ENCODE measurements at places on chromosomes 6 and 20.
A peak's percentile ranks its signal among the peaks of the same experiment; 100 is the strongest.

- DNase-seq = no peak
These were observed 38.2 kb downstream of the ELMO2 start for GRCh38 chr20:46367967-46368901.

GRCh38 chr6:125940247-125941041 lies 16.1 kb upstream of the HINT3 start:
- no peak for DNase-seq

DNA sequence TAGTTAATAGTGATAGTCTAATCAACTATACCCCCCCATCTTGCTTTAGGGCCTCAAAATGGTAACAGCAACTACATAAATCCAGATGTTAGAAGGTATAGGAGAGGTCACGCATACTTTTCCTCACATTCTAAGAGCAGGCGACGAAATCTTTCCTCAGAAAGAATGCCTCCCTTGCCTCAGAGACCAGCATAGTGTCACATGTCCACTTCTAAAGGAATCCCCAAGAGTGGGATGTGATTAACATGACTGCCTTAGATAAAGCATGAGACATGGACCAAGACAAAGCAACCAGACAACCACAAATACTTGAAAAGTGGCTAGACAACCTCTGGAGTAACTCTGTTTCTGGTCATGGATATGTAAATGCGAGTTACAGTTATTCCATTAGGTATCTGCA lies 710.7 kb downstream of the EYS start:
- DNase-seq = no peak

DNA sequence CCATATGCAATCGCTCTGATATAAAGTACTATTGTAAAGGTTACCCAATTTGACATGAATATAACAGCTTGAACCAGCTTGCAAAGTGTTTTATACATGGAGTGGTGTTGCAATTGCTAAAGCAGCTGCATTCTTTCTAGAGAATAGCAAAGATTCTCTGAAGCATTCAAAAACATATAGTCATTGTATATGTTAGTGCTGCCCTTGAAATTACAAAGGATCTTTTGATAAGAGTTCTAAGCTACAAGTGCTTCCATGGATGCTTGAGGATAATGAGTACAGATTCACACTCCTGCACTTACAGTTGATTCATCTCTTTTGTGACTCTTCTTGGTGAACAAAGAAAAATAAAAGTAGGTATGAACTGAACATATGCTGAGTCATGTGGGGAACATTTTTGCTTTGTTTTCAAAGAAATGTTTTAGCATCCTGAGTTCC lies 175.7 kb downstream of the ALDH8A1 start:
- DNase-seq = no peak

- DNase-seq = no peak
These were observed 188.3 kb upstream of the AGPAT4 start for GRCh38 chr6:161462148-161462547.

DNA sequence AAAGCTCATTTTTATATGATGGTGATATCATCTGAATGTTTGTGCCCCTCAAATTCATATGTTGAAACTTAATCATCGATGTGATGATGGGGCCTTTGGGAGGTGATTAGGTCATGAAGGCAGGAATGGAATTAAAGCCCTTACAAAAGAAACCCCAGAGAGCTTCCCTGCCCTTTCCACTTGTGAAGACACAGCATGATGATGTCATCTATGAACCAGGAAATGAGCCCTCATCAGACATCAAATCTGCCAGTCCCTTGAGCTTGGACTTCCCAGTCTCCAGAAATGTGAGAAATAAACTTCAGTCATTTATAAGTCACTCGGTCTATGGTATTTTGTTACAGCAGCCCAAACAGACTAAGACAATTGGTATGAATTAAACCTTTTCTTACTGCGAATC lies 153.1 kb downstream of the MYB start:
- DNase-seq = no peak

GRCh38 chr6:105038259-105038658 lies 81.4 kb downstream of the LIN28B start:
- no peak for DNase-seq

- DNase-seq = no peak
These were observed 45.7 kb upstream of the RNF24 start for GRCh38 chr20:4060856-4061695.

- no peak for DNase-seq
These were observed 51.1 kb upstream of the HBS1L start for GRCh38 chr6:135105710-135106109.

GRCh38 chr20:37986873-37987601 lies 46.2 kb downstream of the TTI1 start:
- DNase-seq = peak; percentile 18

GRCh38 chr6:24431045-24431451 lies 28.3 kb downstream of the MRS2 start:
- no peak for DNase-seq

- DNase-seq = no peak
These were observed 13.8 kb upstream of the POPDC3 start for GRCh38 chr6:105193647-105194046.

DNA sequence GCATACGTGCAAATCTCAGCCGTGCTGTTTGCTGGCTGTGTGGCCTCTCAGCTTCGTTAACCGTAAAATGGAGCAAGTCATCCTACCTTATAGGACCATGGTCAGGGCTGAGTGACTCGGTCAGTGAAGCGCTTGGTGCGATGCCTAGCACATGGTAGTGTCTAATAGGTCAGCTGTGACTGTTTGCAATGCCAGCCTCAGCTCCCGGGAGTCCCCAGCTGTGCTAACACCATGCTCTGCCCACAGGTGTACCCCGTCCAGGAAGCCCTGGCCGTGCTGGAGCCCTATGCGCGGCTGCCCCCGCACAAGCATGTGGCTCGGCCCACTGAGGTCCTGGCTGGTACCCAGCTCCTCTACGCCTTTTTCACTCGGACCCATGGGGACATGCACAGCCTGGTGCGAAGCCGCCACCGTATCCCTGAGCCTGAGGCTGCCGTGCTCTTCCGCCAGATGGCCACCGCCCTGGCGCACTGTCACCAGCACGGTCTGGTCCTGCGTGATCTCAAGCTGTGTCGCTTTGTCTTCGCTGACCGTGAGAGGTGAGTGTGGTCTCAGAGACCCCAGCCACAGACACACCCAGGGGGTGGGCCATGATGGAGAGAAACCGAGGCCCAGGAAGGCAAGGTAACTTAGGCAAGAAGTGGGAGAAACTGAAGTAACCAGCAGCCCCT lies 10.6 kb downstream of the TRIB3 start:
- DNase-seq = no peak

DNA sequence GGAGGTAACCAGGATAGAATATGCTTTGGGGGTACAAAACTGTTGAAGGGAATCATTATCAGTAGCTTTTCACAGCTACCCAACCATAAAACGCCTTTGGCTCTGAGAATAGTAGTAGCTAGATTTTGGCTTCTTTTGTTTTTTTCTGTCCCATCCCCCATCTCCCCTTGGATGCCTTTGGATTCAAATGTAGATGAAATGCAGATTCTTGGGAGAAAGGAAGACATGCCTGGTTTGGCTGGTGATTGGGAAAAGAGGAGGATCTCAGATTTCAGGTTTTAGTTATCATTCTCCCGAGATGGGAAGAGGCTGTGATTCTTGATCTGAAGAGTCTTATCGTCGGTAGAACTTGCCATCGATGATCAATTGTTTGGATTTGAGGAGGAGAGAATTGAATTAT lies 3.5 kb upstream of the CDYL start:
- no peak for DNase-seq

- DNase-seq = no peak
These were observed 58.4 kb downstream of the DLGAP4 start for GRCh38 chr20:36364506-36364905.

GRCh38 chr6:66628917-66629316 lies 921.9 kb upstream of the EYS start:
- no peak for DNase-seq

DNA sequence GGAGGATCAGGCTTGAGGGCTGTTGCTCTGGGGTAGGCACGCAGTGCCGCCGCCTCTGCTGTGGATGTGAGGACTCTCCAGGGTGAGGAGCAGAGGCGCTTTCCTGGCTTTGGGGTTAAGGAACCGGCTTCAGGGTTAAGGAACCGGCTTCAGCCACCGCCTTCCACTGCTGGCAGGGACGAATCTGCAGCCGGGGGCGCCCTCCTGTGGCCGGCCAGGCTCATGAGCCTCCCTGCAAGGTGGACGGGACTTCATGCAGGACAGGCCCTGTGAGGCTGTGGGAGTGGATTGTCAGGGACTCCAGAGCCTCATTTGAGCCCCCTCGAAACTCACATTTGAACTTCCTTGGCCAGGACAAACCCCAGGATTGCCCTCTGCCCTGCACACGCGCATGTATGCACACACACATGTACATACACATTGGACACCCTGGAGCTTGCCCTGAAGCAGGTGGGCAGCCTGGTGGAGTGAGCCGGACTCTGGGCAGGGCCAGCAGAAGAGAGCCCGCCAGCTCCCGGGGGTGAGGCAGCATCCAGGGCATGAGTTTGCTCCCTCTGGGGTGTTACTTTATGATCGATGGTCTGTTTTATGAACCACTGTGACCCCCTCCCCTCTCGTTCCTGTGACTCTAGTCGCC lies 146.9 kb downstream of the PHACTR3 start:
- DNase-seq = peak; percentile 78

DNA sequence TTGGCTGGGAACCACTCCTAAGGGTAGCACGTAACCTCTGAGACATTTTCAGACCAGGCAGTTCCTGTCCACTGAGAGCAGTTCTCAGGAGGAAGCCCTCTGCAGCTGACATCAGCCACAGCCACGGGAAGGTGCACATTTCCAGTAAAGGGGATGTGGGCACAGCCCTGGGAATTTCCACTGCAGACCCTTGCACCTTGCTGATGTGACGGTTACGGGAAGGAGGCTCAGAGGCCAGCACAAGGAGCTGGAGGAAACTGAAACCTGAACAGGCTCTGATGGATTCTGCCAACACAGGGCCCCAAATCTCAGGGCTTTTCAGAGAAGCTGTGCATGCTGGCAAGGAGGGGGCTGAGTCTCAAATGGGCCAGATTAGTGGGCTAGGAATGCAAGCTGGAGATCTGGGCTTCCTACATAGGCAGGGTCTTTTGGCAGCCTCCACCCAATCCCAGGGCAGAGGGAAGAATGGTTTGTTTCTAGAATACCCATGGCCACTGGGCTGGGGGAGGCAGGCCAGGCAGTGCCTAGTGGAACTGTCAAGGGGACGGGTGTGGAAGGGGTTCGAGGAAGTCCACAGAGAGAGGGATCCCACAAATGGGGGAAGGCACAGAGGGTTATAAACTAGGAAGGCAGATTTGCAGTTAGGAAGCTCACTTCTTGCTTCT lies 14.2 kb downstream of the EBF4 start:
- no peak for DNase-seq

- no peak for DNase-seq
These were observed 82.1 kb upstream of the SIRPA start for GRCh38 chr20:1813101-1813529.

DNA sequence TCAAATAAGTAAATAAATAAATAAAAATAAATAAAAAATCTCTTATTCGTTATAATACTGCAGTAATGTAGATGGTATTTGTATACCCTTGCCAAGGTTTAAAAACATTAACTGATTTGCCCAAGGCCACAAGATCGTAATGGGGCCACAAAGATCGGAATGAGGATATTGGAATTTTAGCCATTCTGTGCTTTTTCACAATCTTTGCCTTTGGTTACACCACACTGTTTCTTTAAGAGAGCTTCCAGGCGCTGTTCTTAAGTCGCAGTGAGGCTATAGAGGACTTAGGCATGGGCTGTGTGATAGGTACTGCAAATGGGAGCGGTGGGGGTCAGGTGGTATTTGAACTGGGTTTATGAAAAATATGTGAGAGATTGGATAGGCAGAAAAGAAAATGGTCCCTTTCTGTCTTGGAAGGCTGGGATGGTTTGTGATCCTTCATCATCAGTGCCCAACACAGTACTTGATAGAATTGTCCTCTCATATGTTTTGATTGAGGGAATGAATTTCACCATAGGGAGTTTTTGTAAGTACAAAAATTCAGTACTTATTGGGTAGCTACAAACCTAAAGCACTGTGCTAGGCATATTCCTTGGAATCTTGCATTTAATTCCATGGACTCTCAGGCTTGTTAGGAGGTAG lies 1.4 kb downstream of the NUS1 start:
- no peak for DNase-seq

DNA sequence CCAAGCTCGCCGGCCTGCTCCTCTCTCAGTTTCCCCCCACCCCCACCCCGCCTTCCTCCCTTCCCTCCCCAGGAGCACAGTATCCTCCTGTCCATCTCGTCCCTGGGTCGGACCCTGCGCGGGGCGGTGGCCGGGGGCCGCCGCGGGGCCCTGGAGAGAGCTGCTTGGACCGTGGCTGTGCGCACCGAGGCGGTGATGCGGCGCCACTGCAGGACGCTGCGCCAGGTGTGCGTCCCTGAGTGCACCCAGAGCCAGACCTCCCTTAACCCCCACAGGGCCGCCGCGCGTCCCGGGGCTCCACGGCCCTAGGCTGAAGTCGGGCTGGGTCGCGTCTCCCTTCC lies 2.2 kb downstream of the C20orf204 start:
- DNase-seq = no peak

DNA sequence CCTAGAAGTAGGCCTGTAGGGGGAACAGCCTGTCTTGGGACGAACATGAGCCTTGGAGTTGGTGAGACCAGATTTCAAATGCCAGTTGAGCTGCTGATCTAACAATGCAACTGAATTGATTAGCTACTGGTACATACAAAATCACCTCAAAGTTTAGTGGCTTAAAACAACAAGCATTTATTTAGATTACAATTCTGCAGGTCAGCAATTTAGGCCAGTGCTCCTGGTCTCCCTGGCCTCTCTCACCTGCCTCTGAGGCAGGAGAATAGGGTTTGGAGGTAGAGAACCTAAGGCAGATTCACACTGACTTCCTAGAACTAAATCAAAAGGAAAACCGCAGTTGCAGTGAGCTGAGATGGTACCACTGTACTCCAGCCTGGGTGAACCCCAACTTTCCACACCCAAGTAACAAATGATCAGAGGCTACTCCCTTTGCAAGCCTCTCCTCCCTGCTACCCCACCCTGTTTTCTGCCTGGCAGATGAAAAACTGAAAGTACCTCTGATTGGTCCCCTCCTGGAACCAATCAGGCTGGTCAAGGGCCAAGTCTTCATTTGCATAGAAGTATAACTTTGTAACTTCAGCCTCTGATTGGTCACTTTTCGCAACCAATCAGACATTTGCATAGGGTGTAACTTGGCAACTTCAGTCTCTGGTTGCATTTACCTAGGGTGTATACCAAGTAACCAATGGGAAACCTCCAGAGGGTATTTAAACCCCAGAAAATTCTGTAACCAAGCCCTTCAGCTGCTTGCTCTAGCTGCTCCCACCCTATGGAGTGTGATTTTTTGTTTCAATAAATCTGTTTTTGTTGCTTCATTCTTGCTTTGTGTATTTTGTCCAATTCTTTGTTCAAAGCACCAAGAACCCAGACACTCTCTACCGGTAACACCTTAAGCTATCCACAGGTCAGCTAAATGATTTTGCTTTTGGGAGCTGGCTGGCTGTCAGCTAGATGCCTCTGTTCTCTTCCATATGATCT lies 8.1 kb upstream of the UBR2 start:
- no peak for DNase-seq

GRCh38 chr6:72861059-72861458 lies 239.2 kb downstream of the KCNQ5 start:
- no peak for DNase-seq

GRCh38 chr6:136085370-136086115 lies 164.6 kb downstream of the MTFR2 start:
- no peak for DNase-seq
